Fibroblast of skin of scalp (primary cell): ENCODE measurements at places on chromosomes 6 and 20.

GRCh38 chr6:84606860-84607259 is 157.5 kb downstream of the TBX18 start:
- peak; percentile 63 for DNase-seq

DNA sequence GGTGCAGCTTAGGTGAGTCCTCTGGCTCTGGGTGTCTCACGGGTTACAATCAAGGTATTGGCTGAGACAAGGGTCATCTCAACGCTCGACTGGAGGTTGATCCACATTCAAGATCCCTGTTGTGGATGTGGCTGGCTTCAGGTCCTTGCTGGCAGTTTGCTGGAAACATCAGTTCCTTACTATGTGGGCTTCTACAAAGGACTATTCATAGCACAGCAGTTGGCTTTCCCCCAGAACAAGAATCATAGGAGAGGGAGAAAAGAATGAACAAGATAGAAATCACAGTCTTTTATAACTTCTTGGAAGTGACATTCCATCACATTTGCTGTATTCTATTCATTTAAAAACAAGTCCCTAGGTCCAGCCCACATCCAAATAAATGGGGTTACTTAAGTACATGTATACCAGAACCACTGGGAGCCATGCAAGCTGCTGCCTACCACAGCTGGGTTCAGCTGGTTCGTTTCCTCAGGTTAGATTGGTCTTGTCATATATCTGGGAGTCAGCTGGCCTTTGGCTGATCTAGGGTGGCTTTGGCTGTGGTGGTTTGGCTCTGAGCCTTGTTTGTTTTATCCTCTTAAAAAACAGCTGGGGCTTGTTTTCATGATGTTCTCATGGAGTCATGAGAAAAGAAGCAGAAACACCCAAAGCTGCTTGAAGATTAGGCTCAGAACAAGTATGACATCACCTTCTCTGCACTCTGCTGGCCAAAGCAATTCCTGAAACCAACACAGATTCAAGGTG is 433.2 kb upstream of the SPTLC3 start:
- DNase-seq: no peak

GRCh38 chr6:11615214-11615602 is 77.7 kb downstream of the TMEM170B start:
- DNase-seq: peak; percentile 67

- peak; percentile 54 for DNase-seq
Observed at GRCh38 chr6:70706491-70707123, 38.9 kb downstream of the SMAP1 start.

DNA sequence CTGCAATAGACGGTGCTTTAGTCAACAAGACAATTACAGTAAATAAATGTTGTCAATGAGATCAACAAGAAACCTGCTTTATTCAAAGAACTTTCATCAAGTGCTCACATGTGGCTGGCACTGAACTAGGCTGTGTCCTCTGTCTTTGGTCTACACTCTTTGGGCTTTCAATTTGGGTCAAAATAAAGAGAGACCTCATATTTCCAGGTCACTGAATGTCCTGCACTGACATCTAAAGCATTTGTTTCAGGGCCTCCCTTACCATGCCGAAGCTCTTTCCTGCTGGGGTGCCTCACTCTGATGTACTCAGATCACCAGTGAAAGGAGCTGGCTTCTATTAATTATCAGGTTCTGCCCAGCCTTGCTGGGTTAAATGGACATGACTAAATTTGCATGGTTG is 32.0 kb downstream of the PDE7B start:
- DNase-seq: no peak
